ENCODE measurements at places on chromosomes 4 and X.

GRCh38 chr4:157674699-157675098 lies 454.2 kb downstream of the GRIA2 start:
- DNase-seq, result no peak

- DNase-seq, result no peak
These were observed 6.6 kb downstream of the ARL9 start for GRCh38 chr4:56512166-56512565.

GRCh38 chrX:133410550-133410949 lies 4.7 kb downstream of the GPC4 start:
- DNase-seq, result no peak

- DNase-seq, result no peak
These were observed 17.6 kb upstream of the PJA1 start for GRCh38 chrX:69182818-69183380.

- DNase-seq, result no peak
These were observed 495.2 kb downstream of the PDGFC start for GRCh38 chr4:156476359-156476758.

GRCh38 chrX:115344885-115345614 lies 55.5 kb downstream of the LUZP4 start:
- DNase-seq, result no peak

DNA sequence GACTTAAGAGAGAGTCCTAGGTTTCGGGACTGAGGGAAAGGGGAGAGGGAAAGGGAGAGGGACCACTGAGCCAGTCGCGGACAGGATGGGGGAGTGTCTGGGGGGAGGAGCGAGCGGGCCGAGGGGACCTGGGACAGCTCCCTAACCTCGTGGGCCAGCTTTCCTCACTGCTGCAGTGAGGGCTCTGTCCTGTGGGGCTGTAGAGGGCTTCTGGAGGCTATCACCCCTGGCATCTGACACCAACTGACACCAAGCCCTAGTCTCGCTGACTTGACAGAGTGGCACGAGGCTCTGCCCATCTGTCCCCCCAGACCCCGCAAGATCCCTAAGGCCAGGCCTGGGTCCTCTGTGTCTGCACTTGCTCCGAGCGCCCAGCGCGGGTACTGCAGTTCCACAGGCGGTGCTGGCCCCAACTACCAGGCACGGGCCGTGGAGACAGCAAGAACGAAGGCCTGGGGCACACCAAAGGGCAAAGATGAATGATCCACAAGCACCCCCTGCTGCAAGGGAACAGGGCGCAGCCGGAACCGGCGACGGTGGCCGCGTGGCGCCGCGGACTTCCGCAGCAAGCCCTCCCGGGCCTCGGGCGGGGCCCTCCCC lies 465 bp downstream of the HAUS7 start:
- DNase-seq, result peak; percentile 5

All from activated CD4-positive, alpha-beta T cell treated with anti-CD3 and anti-CD28 coated beads for 4 hours (primary cell).